ENCODE measurements at places on chromosomes 12 and 14. TPM values are rescaled to one million over a fixed set of nuclear protein-coding genes. Genes with fewer than 3 reads are reported as not detected.

FNTB gene
- 21.5 TPM for total RNA-seq

ZNF891 gene
- 0.37 TPM for total RNA-seq

KLHDC1 gene
- 0.30 TPM for total RNA-seq

KRT2 gene
- not detected for total RNA-seq

TAS2R8 gene
- total RNA-seq = not detected

EIF2S3B gene
- total RNA-seq = 0.65 TPM

ITGA5 gene
- 263 TPM for total RNA-seq

TMEM132C gene
- total RNA-seq = not detected

ALKBH2 gene
- total RNA-seq = 45.2 TPM

TMEM253 gene
- 1.0 TPM for total RNA-seq

IRF2BPL gene
- 17.4 TPM for total RNA-seq

BEST3 gene
- total RNA-seq = 1.2 TPM

PRB2 gene
- total RNA-seq = not detected
